ENCODE measurements at places on chromosomes 7 and 10.

- peak; percentile 61 for DNase-seq
These were observed 39.3 kb downstream of the HBP1 start for GRCh38 chr7:107208024-107208521.

DNA sequence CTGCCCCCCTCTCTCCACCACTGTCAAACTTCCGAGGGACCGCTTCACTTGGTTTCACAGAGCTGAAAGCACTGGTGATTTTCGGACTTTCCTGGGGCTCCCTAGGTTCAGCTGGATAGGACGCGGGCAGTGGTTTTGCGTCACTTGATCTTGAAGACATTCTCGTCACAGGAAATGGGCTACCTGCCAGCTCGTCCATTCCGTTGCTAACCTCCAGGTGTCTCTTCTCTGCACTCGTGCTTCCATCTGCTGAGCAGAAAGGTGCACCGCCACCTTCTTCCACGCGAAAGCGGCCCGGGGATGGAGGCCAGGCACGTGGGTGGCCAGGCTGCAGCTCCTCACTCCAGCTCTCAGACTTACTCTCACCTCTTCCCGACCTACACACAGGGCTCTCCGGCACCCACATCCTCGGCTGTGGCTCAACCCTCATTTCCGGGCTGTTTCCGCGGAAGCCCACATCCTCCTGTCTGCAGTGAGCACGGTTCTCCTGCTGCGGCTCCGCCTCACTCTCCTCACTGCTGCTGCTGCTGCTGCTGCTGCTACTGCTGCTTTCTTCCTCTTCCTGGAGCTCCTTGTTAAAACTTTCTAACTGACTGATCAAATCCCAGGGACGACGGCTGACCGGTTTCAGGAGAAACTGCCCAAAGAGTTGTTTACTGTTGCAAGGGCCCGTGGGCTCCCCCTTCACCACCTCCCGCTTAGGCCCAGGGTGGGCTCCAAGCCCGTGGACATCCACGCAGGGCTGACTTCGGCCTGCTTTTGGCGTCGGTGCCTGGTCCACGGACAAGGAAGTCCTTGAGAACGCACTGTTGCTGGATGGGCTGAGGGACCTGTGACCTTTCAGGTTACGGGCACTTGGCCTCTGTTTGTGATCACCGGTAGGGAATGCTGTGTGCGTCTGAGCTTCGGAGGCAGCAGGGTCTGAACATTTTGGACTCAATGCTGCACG is 32.1 kb downstream of the JCAD start:
- no peak for DNase-seq

DNA sequence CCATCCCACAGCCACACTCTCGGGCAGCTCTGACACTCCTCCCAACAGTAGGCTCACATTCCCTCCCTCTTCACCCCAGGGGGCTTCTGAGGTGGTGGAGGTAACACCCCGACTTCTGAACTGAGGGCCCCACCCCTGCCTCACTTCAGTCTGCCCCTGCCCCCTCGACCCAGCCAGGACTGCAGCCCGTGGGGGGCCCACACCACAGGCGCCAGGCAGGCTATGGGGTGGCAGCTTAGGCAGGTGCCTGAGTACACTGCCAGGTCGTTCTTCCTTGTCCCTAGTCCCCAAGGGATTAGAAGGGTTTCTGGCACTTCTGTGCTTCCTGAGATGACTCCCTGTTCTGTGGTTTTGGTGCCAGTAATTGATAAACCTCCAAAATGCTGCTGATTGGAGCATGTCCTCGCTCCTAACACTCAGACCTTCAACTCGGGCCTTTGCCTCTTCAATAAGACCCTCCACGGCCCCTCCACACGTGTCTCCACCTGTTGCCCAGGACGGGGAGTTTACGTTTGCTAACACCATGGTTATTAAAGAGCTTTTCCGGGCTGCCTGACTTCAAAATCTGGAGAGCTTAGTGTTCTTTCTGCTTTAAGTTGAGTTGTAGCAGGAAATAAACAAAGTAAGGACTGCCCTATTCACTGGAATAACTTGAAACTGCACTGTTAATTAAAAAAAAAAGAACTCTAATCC is 23.8 kb upstream of the LARP4B start:
- no peak for DNase-seq

DNA sequence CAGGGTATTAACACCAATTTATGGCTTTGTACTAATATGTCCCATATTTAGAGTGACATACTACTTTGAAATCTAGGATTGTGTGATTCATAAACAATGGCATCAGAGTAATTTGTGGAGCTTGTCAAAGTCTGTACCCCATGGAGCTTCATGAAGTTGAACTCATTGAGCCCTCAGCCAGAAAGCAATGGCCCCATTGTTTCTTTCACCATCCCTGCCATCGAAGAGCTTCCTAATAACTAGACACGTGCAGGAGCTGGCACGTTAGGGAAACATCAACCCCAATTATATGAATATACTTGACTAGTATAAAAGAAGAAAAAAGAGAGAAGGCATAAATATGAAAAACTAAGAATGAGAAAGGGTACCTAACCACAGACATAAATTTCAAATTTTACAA is 206.6 kb downstream of the CXCL12 start:
- no peak for DNase-seq

GRCh38 chr7:8436965-8437364 is 3.6 kb downstream of the NXPH1 start:
- peak; percentile 3 for DNase-seq

GRCh38 chr10:92695679-92696605 is 6.2 kb downstream of the HHEX start:
- DNase-seq: peak; percentile 63

GRCh38 chr10:52644373-52645186 is 128.0 kb downstream of the MBL2 start:
- peak; percentile 51 for DNase-seq

DNA sequence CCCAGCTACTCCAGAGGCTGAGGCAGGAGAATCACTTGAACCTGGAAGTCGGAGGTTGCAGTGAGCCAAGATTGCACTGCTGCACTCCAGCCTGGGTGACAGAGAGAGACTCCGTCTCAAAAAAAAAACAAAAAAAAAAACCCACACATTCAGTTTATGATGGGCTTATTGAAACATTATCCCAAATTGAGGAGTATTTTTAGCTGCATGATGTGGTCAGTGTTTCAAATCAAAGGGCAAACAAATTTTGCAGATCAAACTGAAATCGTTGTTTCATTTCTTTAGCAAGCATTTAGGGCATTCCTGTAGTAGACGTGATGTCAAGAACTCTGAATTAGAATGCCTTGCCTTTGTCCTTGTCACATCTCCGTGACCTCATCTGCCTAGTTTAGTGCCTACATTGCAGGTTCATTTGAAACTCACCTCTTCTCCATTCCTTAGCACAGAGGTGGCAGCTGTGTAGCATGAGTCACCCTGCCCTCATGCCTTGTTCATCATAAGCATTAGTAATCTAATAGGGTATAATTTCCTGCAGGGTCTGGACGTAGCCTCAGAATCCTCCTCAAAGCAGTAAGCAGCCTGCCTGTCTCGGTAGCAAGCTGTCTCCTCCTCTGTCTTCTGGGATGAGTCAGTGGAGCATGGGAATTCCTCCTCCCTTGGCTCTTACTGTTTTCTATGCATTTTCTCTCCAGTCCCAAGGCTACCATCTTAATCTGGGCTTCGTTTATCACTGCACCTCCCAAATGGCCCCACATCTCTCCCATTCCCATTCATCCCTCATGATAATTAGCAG is 73.8 kb downstream of the CUL1 start:
- DNase-seq: peak; percentile 74

- DNase-seq: no peak
These were observed 160.7 kb downstream of the MALRD1 start for GRCh38 chr10:19209319-19209718.

GRCh38 chr7:83876593-83876992 is 227.7 kb upstream of the SEMA3E start:
- DNase-seq: no peak

DNA sequence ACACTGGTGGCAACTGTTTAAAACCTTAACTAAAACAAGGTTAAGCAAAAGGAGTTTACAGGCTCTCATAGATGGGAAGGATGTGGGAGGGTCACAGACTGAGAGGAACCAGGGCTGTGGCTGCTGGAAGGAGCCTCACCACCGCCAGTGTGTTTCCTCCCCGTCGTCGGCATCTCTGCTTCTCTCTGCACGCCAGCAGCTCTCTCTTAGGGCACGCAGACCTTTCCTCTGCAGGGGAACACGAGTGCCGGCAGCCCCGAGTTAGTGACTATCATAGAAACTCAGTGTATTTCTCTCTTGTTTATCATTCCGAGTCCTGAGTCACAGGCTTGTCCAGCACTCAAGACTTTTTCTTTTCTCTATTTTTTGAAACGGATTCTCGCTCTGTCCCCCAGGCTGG is 8.1 kb upstream of the SH2D4B start:
- DNase-seq: peak; percentile 45

DNA sequence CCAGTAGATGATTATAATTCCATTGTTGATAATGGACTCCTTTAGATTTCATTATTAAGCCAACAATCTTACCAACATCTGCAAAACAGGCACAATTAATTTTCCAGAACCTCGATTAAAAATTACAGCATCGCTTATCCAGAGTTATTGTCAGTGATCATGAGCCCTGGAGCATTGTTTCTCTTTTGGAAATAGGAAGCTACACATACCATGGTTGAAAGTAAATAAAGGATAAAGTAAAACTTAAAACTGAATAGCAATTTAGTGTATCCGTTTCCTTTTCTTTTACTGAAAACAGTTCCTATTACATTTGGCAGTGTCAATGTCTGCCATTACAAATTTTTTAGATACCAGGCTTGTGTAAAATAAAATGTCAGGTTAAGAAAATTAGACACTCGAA is 9.9 kb upstream of the HOXA2 start:
- no peak for DNase-seq

GRCh38 chr10:97888641-97889262 is 39.1 kb downstream of the GOLGA7B start:
- DNase-seq: peak; percentile 17

DNA sequence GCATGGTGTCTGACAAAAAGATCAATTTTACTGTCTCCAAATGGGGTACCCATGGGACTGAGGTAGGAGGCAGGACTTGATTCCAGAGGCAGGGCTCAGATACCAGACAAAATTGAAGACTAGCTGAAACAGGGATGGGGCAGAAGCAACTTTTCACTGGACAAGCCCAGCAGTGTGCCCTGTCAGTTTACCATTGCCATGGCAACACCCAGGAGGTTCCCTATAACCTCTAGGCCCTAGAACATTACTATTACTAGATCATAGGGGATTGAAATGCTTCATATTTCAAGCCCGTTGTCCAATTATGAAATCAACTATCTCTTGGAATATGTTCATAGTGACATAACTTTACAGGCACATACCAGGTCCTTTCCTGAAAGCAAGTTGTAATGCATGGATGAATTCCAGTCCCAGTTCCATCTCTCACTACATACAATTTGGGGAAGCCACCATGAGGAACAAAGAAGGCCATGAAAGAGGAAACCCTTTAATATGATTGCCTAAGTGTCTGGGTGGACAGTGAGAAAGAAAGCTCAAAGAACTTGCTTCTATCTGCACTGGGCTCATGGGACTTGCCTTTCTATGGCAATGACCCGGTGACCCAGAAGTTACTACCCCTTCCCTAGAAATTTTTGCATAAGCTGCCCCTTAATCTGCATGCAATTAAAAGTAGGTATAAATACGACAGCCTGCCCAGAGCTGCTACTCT is 557.9 kb downstream of the KCNMA1 start:
- DNase-seq: no peak

DNA sequence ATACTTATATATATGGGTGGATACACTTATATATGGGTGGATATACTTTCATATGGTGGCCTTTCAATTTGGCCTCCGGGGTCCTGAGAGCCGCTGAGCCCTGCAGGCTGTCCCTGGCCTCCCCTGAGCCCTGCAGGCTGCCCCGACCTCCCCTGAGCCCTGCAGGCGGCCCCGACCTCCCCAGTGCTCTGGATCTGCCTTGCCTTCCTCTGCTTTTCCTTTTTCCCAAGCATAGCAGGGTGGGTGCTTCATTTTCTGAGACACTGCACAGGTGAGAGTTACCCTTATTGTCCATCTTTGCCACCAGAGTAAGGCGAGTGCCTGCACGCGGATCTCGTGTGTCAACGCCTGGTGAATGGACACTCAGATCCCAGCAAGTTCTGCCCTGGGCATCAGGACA is 106.6 kb downstream of the VIPR2 start:
- DNase-seq: no peak

GRCh38 chr10:69089638-69090599 is 2.0 kb downstream of the SRGN start:
- peak; percentile 25 for DNase-seq

- DNase-seq: no peak
These were observed 12.2 kb upstream of the DUSP5 start for GRCh38 chr10:110485541-110485940.

- no peak for DNase-seq
These were observed 17.4 kb downstream of the CDK1 start for GRCh38 chr10:60795465-60796202.

DNA sequence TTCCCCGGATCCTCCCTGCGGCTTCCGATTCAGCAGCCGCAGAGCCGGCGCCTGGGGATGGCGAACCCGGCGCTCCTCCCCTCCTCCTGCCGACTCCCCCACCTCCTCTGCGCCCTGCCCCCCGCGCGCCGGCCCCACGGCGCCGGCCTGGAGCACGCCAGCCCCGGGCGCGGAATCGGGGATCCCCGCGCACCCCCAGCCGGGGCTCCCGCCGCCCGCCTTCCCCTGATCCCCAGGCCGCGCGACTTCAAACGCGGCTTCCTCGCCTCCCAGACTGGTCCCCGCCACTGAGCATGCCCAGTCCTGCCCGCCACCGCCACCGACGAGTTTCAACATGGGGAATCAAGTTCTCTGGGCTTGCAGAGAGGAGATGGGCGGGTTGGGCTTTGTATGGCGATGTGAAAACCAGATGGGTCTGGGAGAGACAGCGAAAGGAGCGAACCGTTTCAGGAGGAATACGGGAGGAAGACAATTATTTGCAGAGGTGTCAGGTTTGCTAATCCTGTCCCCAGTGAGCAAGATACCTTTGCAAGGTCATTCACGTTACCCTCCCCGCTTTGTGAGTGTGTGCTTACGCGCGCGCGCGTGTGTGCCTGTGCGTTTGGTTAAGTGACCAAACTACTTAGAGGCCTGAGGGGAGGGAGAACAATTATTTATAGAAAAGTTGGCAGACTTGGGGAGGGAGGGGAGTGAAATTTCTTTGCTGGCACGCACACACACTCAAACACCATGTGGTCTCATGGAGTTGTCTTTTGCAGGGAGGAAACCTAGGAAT is at the start of gene PANK1:
PANK1 (minus strand) TSS at position 276 of the 775 bp plus-strand sequence. CDS start 351 bp downstream, outside the sequence.
- DNase-seq: peak; percentile 85

GRCh38 chr7:121994625-121995410 is 121.9 kb downstream of the PTPRZ1 start:
- peak; percentile 74 for DNase-seq

DNA sequence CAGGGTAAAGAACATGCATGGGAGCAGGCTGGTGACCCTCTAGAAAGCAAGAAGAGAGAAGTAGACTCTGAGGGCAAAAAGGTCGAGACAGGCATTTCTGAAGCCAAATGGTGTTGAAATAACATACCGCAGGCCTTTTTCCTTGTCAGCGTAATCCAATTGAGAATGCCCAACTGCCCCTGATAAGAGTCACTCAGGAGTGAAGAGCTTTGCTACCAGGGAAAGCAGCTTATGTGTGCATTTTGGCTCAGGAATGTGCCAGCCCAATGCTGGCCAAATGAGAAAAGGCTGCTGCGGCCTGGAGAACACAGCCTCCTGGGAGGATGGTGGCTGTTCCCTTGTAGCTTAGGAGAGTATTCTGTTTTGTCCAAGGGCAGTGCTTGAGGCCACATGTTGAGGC is 61.4 kb upstream of the NFKB2 start:
- DNase-seq: peak; percentile 93

All from fibroblast of villous mesenchyme (primary cell).